ENCODE measurements at places on chromosomes 11 and 22.

GRCh38 chr11:121448011-121448410 lies 4.1 kb upstream of the SORL1 start:
- DNase-seq: no peak

- DNase-seq: no peak
Observed at GRCh38 chr11:70064726-70065317, 13.3 kb upstream of the ANO1 start.

- no peak for DNase-seq
Observed at GRCh38 chr11:10326012-10326964, 21.4 kb downstream of the ADM start.

- no peak for DNase-seq
Observed at GRCh38 chr22:44358709-44359440, 46.1 kb upstream of the SHISAL1 start.

DNA sequence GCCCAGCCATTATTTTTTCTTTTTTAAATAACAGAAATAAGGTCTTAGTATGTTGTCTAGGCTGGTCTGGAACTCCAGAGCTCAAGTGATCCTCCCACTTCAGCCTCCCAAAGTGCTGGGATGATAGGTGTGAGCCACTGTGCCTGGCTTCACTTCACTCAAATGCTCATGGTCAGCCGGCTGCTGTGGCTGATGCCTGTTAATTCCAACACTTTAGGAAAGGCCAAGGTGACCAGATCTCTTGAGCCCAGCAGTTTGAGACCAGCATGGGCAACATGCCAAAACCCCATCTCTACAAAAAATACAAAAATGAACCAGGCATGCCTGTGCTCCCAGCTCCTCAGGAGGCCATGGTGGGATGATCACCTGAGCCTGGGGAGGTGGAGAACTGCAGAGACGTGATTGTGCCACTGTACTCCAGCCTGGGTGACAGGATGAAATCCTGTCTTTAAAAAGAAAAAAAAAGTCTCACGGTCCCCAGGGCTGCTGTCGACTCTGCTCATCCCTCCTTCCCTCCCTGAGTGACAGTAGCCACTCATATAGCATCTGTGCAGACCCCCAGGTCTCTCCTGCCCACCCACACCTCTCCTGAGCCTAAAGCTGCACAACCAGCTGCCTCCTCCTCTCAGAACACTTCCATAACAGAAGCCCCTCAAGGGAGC lies 3.6 kb downstream of the YDJC start:
- DNase-seq: no peak

DNA sequence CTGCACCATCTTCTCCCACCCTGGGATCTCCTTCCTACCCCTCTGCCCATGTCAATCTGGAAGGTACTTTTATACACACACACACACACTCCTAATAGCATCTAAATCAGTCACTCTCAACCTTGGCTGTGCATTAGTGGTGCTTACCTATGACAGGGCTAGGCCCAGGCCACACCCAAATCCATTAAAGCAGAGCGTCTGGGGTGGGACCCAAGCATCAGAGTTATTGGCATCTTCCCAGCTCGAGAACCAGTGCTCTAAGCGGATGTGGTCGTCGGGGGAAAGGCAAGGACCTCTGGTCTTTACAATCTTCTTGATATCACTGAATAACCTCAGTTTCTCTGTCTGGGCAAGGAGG lies 194.6 kb downstream of the TRIM29 start:
- no peak for DNase-seq

- no peak for DNase-seq
Observed at GRCh38 chr11:121829159-121829643, 286.8 kb downstream of the BLID start.

GRCh38 chr11:74725701-74726100 lies 5.5 kb downstream of the CHRDL2 start:
- DNase-seq: no peak

- DNase-seq: peak; percentile 14
Observed at GRCh38 chr11:116224154-116224888, 548.5 kb downstream of the BUD13 start.

GRCh38 chr11:132361011-132361550 lies 990.7 kb downstream of the NTM start:
- no peak for DNase-seq

- DNase-seq: no peak
Observed at GRCh38 chr11:126918556-126918955, 82.0 kb downstream of the KIRREL3 start.

GRCh38 chr22:20439556-20439927 lies 1.9 kb upstream of the SCARF2 start:
- no peak for DNase-seq

DNA sequence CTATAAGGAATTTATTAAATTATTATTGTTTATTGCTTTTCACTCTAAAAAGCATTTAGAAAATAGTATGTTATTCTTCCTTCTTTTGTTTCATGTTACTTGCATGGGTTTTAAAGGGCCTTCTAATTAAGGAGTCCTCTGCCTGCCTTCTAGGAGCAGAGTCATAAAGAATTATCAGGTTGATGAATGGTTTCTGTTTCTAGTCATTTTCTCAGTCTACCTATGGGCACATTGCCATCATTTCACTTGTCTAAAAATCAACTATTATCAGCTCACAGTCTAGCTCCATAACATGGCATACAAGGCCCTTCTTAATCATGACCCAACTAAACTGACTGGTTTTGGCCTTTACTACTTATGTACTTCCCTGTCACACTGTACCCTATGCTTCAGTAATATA lies 16.2 kb downstream of the DYNC2H1 start:
- DNase-seq: no peak

- no peak for DNase-seq
Observed at GRCh38 chr11:6746086-6746618, 25.6 kb downstream of the OR2AG2 start.

DNA sequence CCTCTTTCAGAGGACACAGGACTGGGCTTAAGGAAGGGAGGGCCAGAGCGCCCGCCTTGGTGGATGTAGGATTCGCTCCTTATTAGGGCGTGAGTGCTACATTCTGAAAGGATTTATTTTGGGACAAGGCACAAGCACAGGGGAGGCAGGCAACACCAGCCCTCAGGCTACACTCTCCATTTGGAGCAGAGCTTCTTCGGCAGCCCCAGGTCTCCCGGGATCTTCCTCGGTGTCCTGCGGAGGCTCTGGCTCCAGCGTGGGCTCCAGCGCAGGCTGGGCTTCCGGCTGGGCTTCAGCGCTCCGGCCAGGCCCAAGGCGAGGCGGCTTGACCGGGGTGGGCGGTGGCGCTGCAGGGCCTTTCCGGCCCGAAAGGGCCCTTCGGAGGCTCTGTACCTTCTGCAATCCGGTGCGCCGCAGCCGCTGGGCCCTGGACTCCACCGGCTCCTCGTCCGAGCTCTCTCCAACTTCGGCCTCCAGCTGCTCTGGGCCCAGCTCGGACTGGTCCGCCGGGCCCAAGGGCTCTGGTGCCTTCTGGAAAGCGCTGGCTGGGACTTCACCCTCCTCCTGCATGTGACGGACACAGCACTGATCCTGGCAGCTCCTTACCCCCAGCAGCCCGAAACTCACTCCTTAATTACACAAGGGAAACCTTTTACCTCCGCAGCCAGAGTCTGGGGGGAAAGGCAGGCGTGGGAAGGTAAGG lies 1.1 kb downstream of the CAVIN3 start:
- DNase-seq: no peak

DNA sequence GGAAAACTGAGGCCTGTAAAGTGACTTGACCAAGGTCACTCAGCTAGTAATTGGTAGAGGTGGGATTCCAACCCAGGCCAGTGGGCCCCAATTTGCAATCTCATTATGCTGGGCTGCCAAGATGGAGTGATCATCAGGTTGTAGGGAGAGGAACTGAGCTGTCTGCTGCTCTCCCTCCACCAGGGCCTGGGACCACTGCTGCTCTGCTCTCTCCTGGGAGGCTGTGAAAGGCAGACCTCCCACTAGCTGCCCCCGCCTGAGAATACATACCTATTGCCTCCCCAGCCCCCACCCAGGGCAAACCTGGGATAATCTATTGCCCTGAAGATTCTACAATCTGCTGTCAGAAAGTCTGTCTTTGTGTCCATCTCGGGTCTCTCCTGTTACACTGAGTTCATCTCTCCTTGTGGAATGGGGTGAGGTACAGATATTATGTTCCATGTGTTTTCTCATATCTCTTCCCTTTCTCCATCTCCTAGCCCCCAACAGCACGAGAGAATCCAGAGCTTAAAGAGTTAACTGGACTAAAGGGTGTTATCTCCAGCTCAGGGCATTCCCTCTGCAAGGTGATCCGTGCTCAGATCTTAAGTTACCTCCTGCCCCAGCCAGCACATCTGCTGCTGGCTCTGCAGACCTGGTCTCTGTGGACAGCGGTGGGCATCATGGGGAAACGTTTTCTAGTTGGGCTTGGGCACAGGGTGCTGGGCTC lies 5.6 kb downstream of the NECTIN1 start:
- no peak for DNase-seq

- no peak for DNase-seq
Observed at GRCh38 chr11:13667245-13667644, 1.2 kb upstream of the FAR1 start.

DNA sequence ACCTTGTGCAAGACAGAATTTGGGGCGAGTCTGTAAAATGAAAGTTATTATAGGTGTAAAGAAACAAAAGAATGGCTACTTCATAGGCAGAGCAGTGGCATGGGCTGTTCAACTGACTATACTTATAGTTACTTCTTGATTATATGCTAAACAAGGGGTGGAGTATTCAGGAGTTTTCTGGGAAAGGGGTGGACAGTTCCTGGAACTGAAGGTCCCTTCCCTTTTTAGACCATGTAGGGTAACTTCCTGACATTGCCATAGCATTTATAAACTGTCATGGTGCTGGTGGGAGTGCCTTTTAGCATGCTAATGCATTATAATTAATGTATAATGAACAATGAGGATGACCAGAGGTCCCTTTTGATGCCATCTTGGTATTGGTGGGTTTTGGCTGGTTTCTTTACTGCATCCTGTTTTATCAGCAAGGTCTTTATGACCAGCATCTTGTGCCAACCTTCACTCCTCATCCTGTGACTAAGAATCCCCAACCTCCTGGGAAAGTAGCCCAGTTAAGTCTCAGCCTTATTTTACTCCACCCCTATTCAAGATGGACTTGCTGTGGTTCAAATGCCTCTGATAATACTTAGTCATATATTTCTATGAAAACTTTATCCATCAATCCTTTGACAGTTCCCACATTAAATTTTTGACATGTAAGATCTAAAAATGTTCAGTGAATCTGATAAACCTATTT lies 118.6 kb downstream of the ARHGAP42 start:
- DNase-seq: no peak

- peak; percentile 21 for DNase-seq
Observed at GRCh38 chr11:64185175-64185692, 737 bp upstream of the STIP1 start.

DNA sequence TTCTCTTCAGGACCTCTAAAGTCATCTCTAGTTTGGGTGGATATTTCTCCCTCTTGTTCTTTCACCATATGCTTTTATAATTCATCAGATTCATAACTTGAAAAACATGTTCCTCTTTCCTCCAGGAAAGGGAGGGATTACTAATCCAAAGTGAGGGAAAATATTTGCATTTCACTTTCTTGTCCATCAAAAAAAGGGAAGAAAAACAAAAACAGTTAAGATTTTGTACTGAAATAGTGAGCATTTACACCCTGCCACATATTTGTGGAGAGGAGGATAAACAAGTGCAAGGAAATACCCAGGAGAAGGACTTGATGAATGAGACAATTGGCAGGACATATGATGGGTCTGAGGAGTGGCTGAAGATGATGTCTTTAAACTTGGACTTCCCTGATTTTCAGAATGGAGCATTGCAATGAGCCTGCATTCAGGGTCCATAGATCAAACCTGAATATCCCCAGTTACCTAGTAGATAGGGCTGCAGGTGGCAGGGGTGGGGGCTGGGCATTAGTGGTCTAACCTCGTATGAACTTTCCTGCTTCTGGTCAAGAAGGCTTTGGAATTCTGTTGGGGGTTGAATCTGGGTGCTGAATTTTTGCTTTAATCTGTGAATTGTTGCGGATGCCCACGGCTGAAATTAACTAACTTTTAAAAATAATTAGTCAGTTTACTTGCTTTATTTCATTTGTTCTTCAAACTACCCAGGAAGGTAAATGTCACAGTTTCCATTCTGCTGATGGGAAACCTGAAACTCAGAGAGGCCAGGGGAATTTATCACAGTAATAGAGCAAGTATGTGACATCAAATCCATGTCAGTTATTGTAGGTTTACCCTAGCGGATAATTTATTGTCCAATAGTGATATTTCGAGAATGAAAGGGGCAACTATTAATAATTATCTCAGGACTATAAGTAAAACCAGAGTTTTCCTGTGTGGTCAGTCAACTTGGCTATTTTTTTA lies 36.9 kb upstream of the TMEM123 start:
- no peak for DNase-seq

DNA sequence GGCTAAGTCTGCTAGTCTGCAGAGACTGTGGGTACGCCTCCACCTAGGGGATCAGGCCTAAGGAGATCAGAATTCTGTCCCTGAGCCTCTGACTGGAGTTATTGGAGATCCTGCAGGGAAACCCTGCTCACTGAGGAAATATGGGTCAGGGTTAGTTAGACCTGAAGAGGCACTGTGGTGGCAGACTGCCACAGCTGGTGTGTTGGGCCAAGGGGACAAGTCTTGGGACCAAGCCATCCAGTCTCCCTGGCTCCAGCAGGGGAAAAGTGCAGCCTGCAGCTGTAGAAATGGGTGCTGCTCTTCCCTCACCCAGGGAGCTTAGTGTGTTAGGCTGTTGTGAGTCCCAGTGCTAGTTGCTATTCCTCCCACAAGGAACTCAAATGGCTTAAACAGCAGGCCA lies 334.8 kb upstream of the LARGE1 start:
- DNase-seq: no peak

DNA sequence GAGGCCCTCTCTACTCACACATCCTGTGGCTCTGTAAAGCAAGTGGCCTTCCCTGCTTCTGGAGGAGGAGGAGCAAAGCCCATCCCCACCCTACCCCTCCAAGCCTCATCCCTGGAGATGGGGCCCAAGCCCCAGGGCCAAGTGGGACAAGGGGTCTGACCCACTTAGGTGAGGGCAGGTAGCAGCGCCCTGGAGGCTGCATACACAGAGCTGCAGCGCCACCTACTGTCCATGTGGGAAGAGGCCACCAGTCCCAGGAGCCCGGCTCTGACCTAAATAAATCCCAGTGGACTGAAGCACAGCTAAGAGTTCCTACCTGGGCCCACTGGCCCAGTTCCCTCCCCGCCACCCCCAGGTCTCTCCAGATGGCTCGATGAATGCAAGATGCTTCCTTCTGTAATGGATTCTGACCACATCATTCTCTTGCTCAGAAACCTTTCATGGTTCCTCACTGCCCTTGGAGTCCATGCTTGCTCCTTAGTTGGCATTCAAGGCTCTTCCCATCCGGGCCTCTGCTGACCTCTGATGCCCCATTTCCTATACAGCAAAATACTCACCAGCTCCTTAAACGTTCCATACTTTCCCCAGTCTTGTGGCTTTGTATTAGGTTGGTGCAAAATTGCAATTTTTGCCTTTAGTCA lies 62.1 kb downstream of the THAP12 start:
- peak; percentile 77 for DNase-seq

Data from activated T-cell treated with anti-CD3 and anti-CD28 coated beads for 48 hours (primary cell).